ENCODE measurements at places on chromosomes 2 and 18. TPM values are rescaled to one million over a fixed set of nuclear protein-coding genes. Genes with fewer than 3 reads are reported as not detected.

DNA sequence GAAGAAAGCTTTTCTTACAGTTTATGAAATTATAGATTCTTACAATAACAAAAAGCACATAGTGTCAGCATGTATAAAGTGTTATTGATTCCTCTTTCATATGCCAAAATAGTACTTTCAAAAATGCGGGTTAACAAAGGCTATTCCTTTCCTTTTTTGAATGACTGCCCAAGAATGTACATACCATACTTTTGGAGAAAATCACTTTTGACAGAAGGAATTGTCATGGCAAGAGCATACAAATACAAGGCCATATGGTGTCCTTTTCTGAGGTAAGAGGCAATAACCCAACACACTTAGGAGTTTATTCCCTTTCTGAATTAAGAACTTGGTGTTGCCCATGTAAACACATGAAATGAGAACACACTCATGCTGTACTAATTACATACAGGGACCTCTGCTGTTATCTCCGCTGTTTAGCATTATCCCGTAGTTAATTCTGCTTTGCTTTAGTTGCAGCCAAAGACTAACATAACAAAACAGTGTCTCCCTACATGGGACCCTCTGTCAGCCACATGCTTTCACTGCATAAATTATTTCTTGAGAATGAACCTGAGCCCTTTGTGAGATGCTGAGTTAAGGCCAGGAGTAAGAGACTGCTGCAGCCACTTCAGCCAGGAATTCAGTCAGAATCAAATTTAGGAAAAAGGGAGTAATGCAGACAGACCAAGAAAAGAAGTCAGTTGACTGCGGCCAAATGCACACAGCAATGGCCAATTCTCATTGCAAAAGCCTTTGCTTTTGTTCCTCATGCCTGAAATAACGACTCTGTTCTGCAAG lies 67.0 kb downstream of the CDH2 start:
- no peak overlapping the region for H3K27ac ChIP-seq
- no peaks in the 10 kb centered on the region for H3K27me3 ChIP-seq
- no peak overlapping the region for H3K4me3 ChIP-seq
- no peaks in the 10 kb centered on the region for H3K4me1 ChIP-seq
- no peaks in the 10 kb centered on the region for H3K36me3 ChIP-seq

DNA sequence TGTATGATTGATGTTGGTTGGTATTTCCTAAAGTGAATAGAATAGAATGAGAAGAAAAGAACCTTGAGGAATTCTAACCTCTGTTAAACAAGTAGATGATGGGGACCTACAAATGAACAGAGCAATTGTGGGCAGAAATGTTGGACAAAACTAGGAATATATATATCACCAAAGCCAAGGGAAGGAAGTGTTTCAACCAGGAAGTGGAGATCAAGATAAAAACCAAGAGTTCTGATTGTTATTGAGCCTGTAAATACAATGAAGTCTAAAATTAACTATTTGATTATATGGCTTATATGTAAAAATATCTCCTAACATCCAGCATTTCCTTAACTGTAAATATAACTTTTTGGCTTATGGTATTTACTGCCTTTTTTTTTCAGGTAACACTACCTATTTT lies 730.0 kb downstream of the SOCS6 start:
- DNase-seq: no peak
- H3K36me3 ChIP-seq: no peaks in the 10 kb centered on the region
- no peak overlapping the region for H3K27ac ChIP-seq
- H3K4me1 ChIP-seq: no peaks in the 10 kb centered on the region
- no peaks in the 10 kb centered on the region for H3K27me3 ChIP-seq

KCNJ3 gene
- total RNA-seq: 6.6 TPM

TSN gene
- 41.6 TPM for total RNA-seq

FECH gene
- total RNA-seq: 42.4 TPM

ITGA4 gene
- 8.0 TPM for total RNA-seq

IL1F10 gene
- total RNA-seq: not detected

DNA sequence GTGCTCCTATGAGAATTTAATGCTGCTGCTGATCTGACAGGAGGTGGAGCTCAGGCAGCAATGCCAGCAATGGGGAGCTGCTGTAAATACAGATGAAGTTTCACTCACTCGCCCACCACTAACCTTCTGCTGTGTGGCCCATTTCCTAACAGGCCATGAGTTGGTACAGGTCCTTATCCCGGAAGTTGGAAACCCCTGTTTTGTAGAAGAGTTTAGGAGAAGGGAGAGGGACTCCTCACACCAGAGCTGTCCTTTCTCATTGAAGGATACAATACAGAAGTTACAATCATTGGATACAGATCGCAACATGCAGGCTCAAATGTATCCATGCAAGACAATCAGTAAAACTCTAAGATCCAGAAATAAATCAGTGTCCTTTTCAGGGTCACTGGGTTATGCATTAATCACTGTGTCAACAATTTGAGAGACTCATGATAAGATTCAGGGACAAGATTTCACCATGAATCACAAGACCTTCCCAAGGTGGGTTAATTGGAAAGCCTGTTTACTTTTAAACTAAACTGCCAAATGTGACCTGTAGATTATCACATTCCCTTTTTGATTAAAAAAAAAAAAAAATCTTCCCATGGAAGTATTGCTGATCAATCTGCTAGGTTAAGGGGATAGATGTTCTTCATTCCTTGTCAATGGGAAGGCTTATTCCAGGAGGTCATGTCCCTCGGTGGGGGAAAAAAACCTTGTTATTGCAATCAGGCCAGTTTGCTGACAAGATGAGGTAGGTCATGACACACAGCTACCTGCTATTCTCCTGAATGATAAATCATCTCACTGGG lies 97.2 kb downstream of the SP100 start:
- no peak overlapping the region for H3K4me3 ChIP-seq
- H3K27ac ChIP-seq: no peak overlapping the region
- no peaks in the 10 kb centered on the region for H3K4me1 ChIP-seq
- peaks cover 69% of the 10 kb centered on the region for H3K36me3 ChIP-seq

ABCG5 gene
- total RNA-seq: not detected

SERPINB5 gene
- total RNA-seq: not detected

DNA sequence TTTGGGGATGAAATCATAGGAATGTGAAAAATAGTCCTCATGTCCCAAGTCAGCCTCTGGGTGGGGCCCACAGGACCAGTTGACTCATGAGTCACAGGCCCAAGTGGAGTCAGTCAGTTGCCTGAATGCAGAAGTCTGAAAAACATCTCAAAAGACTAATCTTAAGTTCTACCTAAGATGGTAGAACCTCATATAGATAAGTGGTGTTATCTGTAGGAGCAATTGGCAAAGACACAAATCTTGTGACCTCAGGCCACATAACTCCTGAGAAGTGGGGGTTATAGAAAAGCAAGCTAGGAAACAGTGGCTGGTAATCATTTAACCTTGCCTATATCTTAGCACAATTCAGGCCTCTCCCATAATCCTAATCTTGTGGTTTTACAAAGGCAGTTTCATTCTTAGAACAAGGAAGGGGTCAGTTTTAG lies 257.1 kb upstream of the SPOPL start:
- no peak overlapping the region for H3K27ac ChIP-seq
- H3K36me3 ChIP-seq: no peaks in the 10 kb centered on the region
- no peak overlapping the region for H3K4me3 ChIP-seq
- H3K27me3 ChIP-seq: no peaks in the 10 kb centered on the region
